Activated naive CD8-positive, alpha-beta T cell treated with anti-CD3 and anti-CD28 coated beads, Interleukin-2, amount 50 U/mL, for 16 hours (primary cell): ENCODE measurements at places on chromosomes 13 and 19.

GRCh38 chr19:18833849-18834643 is 2.3 kb downstream of the UPF1 start:
- no peak for DNase-seq

DNA sequence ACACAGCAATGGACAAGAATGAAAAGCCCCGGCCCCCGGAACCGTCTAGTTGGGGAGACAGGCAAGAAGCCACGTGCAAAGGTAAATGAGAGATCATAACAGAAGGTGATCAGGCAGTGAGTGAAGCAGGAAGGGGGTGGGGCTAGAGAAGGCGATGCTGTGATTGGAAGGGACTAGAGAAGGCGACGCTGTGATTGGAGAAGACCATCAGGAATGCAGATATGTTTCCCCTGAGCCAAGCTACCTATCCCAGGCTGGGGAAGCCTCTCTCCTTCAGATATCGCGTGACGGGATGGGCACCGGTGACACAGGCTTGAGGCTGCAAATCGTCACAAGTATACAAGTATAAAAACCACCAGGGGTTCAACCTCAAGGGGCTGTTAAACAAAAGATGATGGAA is 21.8 kb downstream of the DCAF15 start:
- DNase-seq: peak; percentile 41

- no peak for DNase-seq
These were observed 8.6 kb upstream of the LAIR2 start for GRCh38 chr19:54493967-54494585.

DNA sequence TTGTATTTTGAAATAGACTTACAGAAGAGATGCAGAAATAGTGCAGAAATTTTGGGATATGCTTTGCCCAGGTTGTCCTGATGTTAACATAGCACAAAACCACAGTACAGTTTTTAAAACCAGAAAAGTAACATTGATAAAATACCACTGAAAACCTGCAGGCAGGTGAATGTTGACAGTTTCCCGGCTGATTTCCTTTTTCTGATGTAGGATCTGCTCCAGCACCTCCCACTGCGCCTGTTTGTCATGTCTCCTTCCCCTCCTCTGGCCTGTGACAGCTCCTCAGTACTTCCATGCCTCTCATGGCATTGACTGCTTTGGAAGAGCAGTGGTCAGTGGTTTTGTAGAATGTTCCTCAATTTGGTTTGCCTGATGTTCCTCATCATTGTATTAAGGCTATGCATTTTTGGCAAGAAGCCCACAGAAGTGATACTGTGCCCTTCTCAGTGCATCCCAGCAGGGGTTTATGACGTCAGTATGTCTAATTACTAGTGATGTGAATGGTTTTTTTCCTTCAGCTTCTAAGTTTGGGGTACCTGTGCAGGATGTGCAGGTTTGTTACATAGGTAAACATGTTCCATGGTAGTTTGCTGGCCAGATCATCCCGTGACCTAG is 31.0 kb downstream of the TDRD12 start:
- no peak for DNase-seq

DNA sequence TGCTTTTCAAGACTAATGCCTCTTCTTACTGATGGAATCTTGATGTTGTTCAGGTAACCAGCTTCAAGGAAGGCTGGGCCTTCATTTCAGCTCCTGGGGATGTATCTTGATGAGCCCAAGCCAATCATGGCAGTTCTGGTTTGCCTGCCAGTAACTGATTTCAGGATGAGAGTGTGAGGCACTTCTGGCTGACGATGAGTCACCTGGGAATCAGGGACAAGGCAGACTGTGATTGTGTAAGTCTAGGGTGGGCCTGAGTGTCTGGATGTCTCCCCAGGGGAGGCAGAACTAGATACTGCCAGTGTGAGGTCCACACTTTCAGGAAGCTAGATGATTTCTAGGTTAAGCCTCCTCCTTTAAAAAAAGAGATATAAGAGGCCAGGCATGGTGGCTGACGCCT is 77.3 kb upstream of the KL start:
- DNase-seq: no peak

DNA sequence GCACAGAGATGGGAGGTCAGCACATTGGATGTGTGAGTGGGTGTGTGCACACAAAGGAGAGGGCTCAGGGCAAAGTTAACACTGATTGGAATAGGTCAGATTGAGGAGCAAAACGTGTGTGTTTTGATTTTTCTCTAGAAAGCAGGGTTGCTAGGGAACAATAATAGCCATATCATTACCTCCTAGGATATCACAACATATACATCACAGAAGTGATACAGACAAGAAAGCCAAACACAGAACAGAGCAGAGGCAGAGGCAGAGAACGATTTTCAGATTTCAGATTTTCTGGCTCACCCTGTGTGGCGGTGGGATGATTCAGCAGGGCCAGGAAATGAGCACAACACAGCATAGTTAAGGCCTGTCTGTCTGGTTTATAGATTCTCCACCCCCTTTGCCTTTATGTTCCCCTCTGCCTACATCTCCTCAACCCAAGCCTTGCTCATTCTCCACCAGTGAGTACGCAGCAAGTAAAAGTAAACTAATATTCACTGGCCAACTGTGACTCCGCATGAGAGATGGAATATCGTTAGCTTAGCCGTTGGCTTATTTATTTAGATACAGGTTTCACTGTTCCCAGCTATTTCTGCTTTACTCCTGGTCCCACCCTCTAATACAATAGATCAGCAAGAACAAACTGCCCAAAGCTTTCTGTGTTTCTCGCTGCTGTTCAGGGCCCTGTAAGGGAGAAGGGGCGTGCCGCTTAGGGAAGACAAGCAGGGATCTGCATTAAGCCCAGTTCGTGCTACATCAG is 182.7 kb upstream of the TSC22D1 start:
- no peak for DNase-seq

GRCh38 chr13:29279356-29280254 is 315.9 kb downstream of the SLC7A1 start:
- no peak for DNase-seq

DNA sequence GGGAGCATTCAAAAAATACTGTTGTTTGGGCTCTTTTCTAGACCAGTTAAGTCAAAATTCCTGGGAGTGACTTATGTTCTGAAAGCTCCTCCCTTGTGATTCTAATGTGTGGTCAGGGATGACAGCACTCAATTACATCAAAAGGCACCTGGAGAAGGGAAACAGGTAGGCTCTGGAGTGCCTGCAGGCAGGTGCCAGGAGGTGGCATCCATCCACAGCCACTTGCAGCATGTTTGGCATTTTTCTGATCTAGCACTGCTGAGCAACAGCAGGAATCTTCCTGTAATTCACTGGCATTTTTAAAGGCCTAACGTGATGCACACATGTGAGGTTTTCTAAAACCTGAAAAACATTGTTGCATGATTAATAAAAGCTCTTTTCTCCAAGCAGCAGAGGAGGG is 94.6 kb downstream of the CCNA1 start:
- no peak for DNase-seq

GRCh38 chr13:93305886-93306285 is 79.3 kb downstream of the GPC6 start:
- DNase-seq: no peak

DNA sequence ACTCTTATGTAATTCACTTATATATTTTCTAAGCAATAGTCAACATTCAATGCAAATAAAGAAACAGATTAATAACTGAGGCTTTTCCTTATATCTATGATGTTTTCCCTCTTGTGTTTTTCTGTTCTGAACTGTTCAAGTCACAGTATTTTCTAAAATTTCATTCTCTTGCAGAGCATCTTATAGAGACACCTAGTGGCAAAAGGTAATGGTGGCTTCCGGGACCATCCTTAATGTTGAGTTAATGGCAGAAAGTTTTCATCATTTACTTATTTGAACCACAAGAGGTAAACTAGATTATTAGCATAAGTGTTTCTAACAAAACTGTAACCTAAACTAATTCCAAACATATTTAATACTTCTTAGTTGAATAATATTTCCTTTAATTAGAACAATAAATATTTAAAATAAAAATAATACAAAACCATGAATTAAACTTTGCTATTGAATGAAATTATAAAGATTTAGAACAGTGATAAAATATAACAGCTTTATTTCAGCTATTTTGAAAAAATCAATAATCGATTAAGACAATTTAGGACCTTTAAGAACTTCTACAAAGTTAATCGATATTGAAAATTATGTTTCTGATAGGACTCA is 1.7 kb upstream of the SLITRK5 start:
- DNase-seq: no peak

DNA sequence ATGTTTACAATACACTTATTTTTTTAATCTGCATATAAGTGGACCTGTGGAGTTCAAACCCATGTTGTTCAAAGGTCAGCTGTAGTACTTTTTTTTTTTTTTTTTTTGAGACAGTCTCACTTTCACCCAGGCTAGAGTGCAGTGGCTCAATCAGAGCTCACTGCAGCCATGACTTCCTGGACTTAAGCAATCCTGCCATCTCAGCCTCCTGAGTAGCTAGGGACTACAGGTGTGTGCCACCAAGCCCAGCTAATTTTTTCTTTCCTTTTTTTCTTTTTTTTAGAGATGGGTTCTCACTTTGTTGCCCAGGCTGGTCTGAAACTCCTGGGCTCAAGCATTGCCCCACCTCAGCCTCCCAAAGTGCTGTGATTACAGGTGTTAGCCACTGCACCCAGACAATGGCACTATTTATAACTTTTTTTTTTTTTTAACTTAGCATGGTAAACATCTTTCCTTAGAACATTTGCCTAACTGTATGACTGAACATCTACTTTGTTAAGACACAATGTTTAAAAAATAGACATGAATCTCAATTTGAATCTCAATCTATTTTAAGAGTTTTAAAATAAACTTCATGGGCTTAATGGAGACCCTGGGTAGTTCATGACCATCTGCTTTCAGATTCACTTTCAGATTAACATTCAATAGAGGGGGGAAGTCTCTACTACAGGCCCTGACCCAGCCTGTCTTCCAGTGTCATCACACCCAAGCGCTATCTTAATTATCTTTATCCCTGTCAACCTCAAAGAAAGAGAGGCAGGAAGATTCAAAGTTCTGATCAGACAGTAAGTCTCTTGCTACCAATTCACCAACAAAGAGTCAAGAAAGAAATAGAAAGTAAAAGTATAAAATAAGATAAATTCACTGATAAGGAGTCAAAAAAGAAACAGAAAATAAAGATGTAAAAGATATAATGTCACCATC is 97.7 kb upstream of the DOCK9 start:
- DNase-seq: no peak

DNA sequence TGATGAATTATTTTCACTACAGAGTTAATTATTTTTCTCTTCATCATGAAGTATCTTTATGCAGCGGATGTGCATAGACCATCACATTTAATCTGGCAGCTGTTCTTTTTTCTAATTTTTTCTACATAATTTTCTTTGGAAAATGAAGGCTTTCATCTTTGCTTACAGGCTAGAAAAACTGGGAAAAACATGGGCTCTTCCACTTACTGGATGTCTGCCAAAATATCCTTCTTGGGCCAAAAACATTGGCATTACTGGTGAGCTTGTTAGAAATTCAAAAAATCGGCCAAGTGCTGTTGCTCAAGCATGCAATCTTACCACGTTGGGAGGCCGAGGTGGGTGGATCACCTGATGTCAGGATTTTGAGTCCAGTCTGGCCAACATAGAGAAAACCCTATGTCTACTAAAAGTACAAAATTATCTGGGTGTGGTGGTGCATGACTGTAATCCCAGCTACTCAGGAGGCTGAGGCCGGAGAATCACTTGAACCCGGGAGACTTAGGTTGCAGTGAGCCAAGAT is 176.8 kb downstream of the ZNF737 start:
- DNase-seq: no peak

GRCh38 chr13:110702591-110703526 is 3.1 kb downstream of the CARS2 start:
- no peak for DNase-seq

DNA sequence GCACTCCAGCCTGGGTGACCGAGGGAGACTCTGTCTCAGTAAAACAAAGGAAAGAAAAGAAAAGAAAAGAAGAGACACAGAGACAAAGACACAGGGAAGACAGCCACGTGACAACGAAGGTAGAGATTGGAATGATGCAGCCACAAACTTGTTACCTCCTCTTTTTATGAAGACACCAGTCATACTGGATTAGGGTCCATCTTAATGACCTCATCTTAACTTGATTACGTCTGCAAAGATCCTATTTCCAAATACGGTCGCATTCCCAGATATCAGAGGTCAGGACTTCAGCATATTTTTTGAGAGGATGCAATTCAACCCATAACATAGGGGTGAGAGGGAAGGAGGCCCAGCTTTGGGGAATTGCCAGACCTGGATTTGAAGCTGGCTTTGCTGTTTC is 4.1 kb downstream of the ZNRF4 start:
- no peak for DNase-seq

DNA sequence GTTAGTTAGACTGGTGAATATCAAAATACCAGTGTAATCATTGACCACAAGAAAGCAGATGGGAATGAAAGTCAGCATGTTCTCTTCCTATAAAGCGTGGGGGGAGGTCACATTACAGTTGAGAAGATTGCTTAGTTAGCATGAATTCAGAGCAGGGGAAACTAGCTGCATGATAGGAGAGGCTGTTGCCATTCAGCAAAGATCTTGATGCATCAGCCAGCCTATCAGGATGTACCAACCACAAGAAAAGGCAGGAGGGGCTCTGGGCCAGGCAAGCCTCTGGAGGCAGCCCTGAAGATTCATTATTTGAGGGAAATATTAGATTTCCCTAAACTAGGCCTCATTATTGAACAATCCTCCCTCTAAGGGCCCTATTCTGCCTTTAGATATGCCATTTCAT is 5.0 kb upstream of the MTMR6 start:
- DNase-seq: no peak

DNA sequence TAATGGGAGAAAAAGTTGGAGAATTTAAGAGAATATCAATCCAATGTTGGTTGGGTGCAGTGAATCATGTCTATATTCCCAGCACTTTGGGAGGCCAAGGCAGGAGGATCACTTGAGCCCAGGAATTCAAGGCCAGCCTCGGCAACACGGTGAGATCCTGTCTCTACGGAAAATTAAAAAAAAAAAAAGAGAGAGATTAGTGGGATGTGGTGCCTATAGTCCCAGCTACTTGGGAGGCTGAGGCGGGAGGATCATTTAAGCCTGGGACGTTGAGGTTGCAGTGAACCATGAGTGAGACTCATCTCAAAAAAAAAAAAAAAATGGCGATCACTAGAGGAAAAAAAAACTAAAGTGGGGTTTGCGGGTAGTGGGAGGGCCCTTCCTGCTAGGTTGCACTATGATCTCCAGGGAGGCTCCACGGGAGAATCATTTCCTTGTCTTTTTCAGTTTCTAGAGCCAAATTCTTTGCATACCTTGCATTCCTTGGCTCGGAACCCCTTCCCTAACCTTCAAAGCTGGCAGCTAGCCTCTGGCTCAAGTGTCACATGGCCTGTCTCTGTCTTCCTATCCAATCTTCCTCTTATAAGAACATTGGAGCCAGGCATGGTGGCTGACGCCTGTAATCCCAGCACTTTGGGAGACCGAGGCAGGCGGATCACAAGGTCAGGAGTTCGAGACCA is 5.8 kb upstream of the ERCC2 start:
- no peak for DNase-seq

DNA sequence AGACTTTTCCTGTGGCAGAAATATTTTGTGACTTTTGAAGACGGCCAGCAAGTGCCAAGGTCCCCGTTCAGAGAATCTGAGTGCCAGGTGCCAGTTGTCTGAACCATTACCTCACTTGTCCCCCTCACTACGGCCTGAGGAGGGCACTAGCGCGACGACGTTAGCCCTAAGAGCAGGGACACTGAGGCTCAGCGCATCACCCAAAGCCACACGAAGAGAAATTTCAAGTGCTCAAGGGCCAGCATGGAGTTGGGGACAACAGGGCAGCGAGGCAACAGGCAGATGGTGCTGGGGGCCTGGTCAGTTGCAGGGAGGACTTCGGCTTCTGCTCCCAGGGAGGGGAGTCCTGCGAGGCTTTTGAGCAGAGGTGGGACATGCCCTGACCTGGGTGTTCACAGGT is 9.5 kb upstream of the TYK2 start:
- DNase-seq: no peak

- no peak for DNase-seq
These were observed 8.6 kb downstream of the TNFAIP8L1 start for GRCh38 chr19:4647676-4648644.
